Right renal pelvis (tissue), 4 donors: ENCODE measurements at places on chromosomes 1 and 21. TPM values are rescaled to one million over a fixed set of nuclear protein-coding genes. Genes with fewer than 3 reads are reported as not detected.

Gene KCNH1
- 0.14 TPM for polyA plus RNA-seq

Gene TMEM200B
- polyA plus RNA-seq = 14.3 TPM

Gene KCNT2
- 10.1 TPM for polyA plus RNA-seq

Gene ANGPTL7
- 0.17 TPM for polyA plus RNA-seq

Gene ANKRD13C
- polyA plus RNA-seq = 41.8 TPM

Gene LRRC53
- polyA plus RNA-seq = not detected

Gene GNG4
- 3.4 TPM for polyA plus RNA-seq

Gene HEYL
- 21.8 TPM for polyA plus RNA-seq

Gene TNFSF4
- 1.7 TPM for polyA plus RNA-seq

Gene GMEB1
- 16.5 TPM for polyA plus RNA-seq

Gene AMY1B
- 0.42 TPM for polyA plus RNA-seq

Gene CLDN17
- not detected for polyA plus RNA-seq

Gene SH2D1B
- polyA plus RNA-seq = 0.14 TPM

- DNase-seq = no peak
Observed at GRCh38 chr1:187985145-187985896, 1156.6 kb downstream of the PLA2G4A start.

- peak; percentile 5 for DNase-seq
Observed at GRCh38 chr1:194848846-194849245, 1662.4 kb upstream of the B3GALT2 start.

DNA sequence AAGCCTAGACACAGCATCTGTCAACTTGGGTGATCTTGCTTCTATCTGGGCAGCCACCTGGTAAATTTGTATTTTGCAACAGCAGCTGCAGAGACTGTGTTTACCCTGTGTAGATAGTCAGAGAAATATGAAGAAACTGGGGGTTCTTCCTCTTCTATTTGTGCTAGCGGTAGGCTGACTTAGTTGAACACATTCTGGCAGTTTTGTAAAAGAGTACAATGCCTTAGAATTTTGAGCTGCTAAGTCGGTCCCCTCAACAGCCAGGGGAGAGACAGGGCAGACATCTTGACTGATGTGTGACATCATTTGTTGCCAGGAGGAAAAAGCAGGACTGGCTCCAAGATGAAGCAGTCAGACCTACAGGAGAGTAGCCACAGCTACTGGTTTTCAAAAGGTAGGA lies 53.7 kb downstream of the KCNJ6 start:
- DNase-seq = no peak

DNA sequence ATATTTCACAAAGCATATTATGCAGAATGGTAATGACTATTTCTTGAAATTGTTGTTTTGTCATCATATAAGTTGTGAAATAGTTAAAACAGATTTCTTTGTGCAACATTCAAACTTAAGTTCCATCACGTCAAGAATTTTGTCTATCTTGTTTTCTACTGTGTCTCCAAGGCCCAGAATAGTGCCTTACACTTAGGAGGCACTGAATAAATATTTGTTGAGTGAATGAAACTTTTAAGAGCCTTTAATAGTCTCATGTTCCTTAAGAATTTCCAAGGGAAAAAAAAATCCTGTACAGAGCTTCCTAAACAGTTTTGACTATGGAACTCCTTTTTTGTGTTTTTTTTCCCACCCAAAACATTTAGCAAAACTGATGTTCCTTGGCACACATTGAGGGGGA lies 50.8 kb upstream of the TNFSF18 start:
- no peak for DNase-seq

- DNase-seq = no peak
Observed at GRCh38 chr1:10295481-10296085, 85.2 kb downstream of the KIF1B start.

DNA sequence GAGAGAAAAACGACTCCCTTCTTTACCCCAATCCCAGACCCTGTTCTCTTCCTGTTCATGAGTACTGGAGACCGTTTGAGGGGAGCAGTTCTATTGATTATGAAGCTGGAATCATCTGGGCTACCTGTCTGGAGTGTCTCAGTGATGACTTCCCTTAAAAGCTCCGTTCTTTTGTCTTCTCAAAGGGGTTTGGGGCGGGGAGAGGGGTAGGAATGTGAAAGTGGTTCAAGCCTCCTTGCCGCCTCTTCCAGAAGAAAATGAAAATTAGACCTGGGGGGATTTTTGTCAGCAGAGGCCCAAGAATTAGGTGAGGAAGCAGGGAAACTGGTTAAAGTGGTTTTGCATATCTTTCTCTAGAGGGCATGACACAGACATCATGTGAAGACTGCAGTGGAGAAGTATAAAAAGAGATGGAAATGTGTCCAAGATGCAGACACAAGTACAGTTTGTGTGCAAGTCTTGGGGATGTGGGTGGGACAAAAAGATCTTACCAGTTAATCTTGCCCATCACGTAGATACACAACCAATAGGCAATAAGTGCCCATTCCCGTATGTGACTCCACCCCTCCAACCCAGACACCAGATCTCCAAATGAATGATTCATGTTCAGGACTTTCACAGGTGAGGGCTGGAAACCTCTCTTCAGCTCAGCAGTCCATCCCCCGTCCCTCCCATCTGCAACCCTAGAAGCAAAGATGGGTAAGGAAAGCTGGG lies 470 bp upstream of the MTMR11 start:
- no peak for DNase-seq

DNA sequence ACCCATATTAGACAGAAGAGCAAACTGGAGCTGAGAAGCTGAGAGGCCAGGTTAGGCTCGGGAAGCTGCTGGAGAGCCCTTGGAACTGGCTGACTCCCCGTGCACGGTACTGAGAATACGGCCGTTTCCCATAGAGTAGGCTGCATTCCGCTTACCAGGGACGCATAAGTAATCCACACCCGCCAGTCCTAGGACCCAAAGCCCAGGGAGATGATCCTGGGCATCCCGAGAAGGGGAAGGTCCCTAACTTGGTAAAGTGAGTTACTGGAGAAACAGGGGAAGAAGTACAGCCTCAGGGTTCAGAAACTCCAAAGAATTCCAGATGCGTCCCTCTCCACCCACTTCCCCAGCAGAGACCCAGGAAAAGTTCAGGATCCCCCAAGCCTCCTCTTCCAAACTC lies 1.3 kb downstream of the LRRC38 start:
- DNase-seq = no peak

DNA sequence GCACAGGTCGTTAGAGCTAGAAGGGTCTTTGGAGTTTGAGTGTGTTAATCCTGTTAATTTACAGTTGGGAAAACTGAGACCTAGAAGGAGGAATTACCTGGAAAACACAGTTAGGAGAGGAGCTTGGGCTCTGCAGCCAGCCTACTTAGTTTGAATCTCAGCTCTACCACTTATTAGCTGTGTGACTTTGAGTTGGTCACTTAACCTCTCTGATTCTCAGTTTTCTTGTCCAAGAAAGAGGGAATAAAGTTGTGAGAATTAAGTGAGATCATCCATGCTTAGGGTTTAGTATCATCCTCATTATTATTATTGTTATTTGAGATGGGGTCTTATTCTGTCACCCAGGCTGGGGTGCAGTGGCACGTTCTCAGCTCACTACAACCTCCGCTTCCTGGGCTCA lies 5.4 kb upstream of the HTR1D start:
- DNase-seq = no peak

DNA sequence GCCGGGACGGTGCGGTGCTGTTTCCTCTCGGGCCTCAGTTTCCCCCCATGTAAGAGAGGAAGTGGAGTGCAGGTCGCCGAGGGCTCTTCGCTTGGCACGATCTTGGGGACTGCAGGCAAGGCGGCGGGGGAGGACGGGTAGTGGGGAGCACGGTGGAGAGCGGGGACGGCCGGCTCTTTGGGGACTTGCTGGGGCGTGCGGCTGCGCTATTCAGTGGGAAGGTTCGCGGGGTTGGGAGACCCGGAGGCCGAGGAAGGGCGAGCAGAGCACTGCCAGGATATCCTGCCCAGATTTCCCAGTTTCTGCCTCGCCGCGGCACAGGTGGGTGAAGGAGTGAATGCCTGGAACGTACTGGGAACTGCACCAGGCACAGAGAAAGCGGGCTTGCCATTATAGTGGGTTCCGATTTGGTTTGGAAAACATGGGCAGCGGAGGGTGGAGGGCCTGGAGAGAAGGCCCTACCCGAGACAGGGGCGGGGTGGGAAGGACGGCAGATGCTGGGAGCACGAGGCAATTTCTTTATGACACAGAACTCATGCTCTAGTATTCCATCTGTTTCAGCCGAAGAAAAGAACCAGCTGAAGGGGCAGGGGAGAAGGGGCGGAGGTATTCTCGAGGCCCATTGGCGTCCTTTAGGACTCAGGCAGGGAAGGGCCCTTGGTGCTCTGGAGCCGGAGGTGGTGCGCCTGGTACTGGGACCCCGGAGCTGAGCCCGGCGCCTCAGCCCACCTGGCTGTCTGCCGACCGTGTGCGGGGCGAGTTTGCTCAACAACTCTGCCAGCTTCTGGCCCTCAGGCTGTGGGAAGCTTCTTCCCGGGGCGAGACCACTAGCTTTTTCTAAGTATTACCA lies 960 bp downstream of the PCSK9 start:
- DNase-seq = no peak

DNA sequence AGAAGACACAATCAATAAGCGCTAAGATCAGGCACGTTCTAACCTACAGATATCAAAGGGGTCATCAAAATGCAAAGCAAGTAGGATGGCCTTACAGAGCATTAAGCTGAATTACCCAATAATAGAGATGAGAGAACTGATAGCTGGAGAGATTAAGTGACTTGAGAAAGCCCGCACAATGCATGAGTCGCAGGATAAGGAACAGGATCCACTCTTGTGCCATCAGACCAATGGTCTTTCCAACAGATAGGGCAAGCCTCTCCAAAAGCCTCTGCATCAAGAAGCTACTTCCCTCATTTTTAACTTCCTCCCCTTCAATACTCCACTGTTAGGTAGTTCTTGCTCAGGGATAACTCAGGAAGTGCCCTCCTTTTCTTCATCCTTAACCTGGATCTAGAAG lies 2.6 kb downstream of the CHML start:
- DNase-seq = no peak

GRCh38 chr1:244154508-244154871 lies 103.4 kb downstream of the ZBTB18 start:
- DNase-seq = no peak

DNA sequence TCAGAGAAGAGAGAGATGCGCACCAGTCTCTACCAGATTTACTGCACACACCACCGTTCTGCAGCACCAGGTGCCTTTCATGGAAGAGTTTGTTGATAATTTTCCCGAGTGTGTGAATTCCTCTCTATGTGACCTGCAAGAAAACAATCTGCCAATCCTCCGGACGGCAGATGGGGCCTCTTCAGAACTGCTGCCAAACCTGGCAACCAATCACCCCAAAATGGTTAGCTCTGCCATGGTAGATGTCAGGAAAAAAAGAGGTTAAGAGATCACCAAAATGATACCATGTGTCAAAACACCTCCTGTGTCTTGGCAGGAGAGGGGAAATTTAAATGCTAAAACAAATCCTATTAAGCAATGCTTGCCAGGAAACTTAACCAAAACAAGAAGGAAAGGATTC lies 96.5 kb downstream of the DAB1 start:
- no peak for DNase-seq

DNA sequence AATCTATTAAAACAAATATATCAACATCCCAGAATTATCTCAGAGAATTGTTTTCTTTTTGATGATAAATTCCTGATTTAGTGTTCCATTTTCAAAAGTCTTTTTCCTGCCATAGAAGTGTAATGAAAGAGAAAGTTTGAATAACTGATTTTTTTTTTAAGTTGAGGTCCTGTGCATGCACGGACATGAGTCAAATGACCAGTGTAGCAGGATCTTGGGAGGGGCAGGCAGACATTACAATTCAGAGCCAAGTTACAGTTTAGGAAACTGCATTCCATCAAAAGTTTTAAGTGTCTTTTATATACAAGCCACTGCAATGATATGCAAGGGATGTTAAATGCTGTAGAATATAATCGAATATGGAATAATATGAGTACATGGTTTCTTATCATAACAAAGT lies 227.5 kb downstream of the HMCN1 start:
- DNase-seq = no peak

DNA sequence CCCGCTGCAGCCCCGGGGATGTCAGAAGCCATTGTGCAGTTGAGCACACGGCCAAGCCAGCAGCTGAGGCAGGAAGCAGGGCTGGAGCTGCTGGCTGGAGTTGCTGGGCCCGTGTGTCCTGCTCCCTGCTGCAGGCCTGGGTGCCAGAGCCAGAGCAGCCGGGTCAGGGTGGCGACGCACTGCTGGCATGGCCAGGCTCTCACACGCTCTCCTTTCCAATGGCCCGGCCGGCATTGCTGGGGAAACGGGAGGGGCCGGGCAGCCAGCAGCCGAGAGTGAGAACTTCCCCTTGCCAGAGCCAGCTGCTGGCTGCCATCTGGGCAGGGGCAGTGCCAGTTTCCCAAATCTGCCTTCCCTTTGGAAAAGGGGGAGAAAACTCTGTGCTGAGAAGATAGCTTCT lies 82.4 kb upstream of the PROX1 start:
- DNase-seq = no peak

- no peak for DNase-seq
Observed at GRCh38 chr1:206467915-206468314, 2.4 kb upstream of the IKBKE start.
